D721Med (cell line): ENCODE measurements at places on chromosomes 16 and 17.

- no peak for DNase-seq
Observed at GRCh38 chr17:69246726-69247375, 18.2 kb upstream of the ABCA10 start.

- DNase-seq, result no peak
Observed at GRCh38 chr16:86515777-86516622, 5.7 kb downstream of the FOXF1 start.

DNA sequence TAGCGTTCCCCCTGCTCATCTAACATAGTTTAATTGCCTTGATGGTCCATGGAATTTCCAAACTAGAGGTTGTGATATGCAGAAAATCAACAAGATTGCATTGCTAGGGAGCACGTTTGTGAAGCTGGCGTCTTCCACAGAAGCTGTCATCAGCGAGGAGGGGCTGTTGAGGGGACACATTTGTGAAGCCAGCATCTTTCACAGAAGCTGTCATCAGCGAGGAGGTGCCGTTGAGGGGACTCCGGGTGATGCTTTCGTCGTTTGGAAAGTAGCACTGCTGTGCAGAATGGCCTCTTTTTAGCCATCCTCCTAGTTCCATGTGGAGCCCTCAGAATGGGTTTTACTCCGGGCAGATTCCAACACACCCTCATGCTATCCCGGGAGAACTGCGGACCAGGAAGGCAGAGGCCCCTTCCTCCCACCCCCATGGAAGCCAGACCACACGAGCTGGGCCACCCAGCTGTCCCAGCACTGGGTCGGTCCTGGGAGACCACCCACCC is 119.6 kb upstream of the CHMP6 start:
- no peak for DNase-seq

DNA sequence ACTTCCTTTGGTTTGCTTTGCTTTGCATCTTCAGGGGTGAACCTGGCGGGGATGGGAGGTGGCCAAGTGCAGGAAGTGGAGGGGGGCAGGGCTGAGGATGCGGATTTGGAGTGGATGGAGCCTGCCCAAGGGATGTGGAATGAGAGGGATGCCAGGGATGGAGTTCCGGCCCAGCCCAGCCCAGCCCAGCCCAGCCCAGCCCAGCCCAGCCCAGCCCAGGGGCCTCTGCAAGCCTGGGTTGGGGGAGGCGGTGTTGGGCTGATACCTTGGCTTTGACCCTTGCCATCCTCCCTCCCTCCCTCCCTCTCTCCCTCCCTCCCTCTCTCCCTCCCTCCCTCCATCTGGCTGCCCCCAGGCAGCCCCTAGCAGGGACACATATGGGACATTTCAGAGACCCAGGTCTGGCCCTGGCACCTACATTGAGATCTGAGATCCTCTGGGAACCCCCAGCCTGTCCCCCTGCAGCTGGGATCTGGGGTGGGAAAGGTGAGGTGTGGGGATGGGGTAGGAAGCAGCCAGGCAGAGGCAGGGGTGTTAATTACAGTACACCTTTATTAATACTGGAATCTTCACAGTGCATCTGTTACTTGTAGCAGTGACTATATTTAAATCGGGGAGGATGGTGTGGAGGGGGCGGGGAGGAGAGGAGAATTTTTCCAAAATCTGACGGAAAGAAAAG is 14.5 kb downstream of the IL34 start:
- no peak for DNase-seq

- DNase-seq, result no peak
Observed at GRCh38 chr17:36598951-36599401, 2.4 kb upstream of the MRM1 start.

- DNase-seq, result no peak
Observed at GRCh38 chr16:87582966-87583325, 19.4 kb upstream of the JPH3 start.

- DNase-seq, result no peak
Observed at GRCh38 chr17:73889439-73889838, 245.2 kb upstream of the SDK2 start.
